ENCODE measurements at places on chromosomes 2 and 18.

GRCh38 chr2:160077912-160078810 is 15.7 kb upstream of the PLA2R1 start:
- no peak for DNase-seq

- no peak for DNase-seq
Observed at GRCh38 chr18:29501952-29502351, 1325.0 kb upstream of the CDH2 start.

DNA sequence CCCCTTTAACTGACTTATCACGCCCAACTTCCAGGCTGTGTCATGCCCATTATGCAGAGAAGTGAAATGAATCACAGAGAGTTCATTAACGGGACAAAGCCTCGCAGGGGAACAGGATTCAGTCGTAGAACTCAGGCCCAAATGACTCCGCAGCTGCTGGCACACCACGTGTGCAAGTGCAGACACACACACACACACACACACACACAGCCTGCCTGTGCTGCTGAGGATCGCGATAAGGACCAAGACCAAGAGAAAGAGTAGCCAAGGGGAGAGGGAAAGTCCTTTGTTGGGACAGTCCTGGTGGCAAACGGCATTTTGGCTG is 90.0 kb upstream of the TAF1B start:
- DNase-seq = peak; percentile 64

GRCh38 chr2:232888099-232888836 is 18.2 kb downstream of the SNORC start:
- no peak for DNase-seq

DNA sequence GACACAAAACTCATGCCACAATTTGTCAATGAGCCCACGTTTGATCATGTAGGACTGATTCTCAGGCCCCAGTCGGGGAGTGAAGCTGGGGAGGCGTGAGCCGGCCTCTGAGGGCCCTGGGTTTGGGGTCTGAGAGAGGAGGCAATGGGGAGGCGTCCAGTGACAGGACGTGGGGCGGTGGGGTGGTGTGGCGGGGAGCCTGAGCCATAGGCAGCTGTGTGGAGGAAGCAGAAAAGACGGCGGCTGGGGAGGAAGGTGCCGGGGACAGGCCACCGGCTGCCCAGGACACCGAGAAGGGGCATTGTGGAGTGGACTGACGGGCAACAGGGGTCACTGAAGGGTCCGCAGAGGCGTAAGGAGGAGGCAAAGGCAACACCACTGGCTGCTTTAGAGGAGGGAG is 7.2 kb downstream of the CHPF start:
- DNase-seq = no peak

GRCh38 chr2:197759013-197759412 is 26.1 kb downstream of the BOLL start:
- no peak for DNase-seq

GRCh38 chr2:233990261-233990798 is 60.2 kb upstream of the SPP2 start:
- DNase-seq = no peak

DNA sequence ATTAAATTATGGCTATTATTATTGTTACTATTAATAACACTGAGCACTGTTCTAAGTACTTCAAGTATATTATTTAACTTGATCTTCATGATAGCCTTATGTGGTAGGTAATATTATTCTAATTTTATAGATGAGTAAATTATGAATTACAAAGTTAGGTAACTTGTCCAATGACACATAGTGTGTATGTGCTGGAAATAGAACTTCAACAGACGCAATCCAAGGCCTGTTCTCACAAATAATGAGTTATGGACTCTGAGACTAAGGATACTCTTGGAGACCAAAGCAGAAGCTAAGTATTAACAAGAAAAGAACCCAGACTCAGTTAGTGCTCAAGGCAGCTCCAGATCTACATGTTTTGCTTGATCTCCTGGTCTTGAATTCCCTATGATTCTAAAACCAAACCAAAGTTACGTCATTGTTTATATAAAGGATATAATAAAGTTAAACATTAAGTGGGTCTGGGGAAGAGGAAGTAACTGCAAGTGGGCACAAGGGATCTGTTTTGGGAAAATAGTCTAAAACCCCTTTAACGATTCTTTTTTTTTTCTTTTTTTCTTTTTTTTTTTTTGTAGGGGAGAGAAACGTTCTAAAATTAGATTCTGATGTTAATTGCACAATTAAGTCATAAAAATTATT is 211.3 kb downstream of the ERBB4 start:
- no peak for DNase-seq

- DNase-seq = no peak
Observed at GRCh38 chr18:66342577-66342976, 261.3 kb downstream of the CDH19 start.

GRCh38 chr2:74149247-74149525 is 1.5 kb upstream of the BOLA3 start:
- no peak for DNase-seq

DNA sequence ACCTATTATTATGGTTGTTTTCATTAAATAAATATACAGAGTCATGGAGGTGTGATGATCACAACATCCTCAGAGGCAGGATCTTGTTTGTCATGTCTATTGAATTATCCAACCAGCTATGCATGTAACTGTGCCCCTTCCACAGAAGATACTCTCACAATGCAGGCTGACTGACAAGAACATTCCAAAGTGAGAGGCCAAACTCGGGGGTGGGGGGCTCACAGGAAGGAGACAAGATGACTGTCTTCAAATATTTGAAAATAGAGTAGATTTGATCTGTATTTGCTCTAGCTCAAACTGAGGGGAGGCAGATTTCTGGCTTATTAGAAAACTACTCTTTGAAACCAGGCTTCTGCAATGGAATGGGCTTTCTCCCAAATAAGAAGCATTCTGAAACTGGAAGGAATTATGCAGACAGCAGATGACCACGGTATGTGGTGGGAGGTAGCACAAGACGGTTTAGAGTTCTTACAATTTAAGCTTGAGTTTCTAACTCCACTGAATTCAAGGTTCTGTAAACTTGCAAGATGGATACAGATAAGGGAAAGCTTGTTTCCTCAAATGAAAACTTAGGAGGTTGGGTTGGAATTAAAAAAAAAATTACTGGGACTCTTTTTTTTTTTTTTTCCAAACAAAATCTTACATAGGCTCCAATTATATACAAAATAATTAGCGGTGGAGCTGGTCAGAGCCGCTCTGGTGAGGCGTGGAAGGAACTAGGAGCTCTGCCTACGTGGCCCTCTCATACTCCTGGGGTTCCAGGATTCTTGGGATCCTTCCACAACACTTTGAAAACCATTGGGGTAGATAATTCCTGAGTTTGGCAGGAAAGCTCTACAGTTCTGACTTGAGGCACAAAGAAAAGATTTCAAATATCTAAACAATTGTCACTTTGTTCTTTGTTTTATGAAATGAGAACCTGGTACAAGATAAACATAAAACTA is 79.3 kb downstream of the PLA2R1 start:
- DNase-seq = peak; percentile 51

- peak; percentile 27 for DNase-seq
Observed at GRCh38 chr2:39228413-39229209, 15.2 kb downstream of the CDKL4 start.

GRCh38 chr2:207876842-207877535 is 107.3 kb upstream of the FZD5 start:
- DNase-seq = no peak

DNA sequence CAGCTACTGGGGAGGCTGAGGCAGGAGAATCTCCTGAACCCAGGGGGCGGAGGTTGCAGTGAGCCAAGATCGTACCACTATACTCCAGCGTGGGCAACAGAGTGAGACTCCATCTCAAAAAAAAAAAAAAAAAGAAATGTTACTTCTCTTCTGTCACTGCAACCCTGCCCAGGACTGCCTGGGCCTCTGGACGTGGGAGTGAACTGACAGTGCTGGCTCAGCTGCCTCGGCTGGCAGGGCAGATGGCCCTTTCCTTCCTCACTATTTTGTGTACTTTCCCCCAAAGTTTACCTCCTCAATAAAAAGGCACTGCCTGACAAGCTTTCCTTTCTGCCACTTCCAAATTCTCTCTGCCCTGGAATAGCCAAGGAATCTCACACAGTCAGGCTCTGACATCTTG is 12.5 kb upstream of the GPR155 start:
- DNase-seq = no peak

DNA sequence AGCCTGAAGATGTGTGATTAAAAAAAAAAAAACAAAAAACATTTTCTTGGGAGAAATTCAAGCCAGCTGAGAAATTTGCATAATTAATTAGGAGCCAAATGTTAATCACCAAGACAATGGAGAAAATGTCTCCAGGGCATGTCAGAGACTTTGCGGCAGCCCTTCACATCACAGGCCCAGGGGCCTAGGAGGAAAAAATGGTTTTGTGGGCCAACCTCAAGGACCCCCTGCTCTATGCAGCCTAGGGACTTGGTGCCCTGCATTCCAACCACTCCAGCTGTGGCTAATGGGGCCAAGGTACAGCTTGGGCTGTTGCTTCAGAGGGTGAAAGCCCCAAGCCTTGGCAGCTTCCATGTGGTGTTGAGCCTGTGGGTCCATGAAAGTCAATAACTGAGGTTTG is 241.9 kb upstream of the THUMPD2 start:
- no peak for DNase-seq

- DNase-seq = peak; percentile 5
Observed at GRCh38 chr2:140584471-140584870, 1546.3 kb downstream of the LRP1B start.

- no peak for DNase-seq
Observed at GRCh38 chr2:138670734-138671133, 109.5 kb downstream of the NXPH2 start.

GRCh38 chr2:20012282-20013125 is at the start of gene MATN3:
MATN3 (minus strand) TSS chr2:20012668; CDS start chr2:20012631, 37 bp downstream.
- peak; percentile 35 for DNase-seq

DNA sequence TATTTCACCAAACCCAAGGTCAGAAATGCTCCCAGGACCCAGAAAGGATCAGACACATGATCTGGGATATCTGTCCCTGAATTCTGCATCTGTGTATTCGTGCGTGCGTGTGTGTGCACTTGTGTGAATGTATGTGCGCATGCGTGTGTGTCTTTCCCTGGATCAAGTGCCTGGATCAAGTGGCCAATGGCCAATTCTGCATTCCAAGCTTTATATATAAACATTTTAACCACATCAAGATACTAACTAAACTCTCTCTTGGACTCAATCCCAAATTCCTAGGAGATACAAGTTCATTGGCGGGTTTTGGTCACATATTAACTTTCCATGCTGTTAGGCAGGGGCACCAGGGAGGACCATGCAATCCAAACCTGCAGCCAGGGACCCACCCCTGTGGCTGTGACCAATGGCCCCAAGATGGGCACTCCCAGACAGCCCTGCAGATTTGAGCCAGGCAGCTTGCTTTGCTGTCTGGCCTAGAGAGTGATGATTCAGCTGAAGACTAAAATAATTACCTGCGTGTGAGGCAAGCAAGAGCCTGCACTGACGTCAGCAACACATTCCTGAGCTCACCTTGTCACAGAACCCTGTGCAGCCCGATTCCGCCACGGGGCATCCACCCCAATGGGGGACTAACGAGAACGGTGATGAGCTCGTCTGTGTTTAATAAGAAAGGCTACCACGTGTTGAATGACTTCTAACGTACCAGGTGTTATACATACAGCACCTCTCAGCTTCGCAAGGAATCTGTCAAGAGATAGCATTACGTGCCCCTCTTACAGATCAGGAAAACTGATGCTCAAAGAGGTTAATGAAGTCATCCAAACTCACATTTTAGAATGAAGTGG is 45.3 kb upstream of the ROCK2 start:
- peak; percentile 92 for DNase-seq

- no peak for DNase-seq
Observed at GRCh38 chr2:237227592-237228280, 142.0 kb downstream of the COPS8 start.

DNA sequence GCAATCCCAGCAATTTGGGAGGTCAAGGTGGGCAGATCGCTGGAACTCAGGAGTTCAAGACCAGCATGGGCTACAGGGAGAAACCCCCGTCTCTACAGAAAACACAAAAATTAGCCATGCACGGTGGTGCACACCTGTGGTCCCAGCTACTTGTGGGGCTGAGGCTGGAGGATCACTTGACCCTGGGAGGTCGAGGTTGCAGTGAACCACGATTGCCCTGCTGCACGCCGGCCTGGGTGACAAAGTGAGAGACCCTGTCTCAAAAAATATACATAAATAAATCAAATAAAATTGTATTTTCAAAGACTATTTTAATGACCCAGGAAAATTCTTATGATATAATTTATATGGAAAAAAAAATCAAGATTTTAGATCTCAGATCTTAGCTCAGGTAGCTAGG is 191.5 kb downstream of the ZFP36L2 start:
- no peak for DNase-seq

- no peak for DNase-seq
Observed at GRCh38 chr2:95023222-95023597, 2.3 kb upstream of the MAL start.

GRCh38 chr2:157572725-157573124 is 55.9 kb downstream of the ACVR1C start:
- no peak for DNase-seq

GRCh38 chr2:127048618-127048935 is 58.4 kb downstream of the BIN1 start:
- DNase-seq = no peak

DNA sequence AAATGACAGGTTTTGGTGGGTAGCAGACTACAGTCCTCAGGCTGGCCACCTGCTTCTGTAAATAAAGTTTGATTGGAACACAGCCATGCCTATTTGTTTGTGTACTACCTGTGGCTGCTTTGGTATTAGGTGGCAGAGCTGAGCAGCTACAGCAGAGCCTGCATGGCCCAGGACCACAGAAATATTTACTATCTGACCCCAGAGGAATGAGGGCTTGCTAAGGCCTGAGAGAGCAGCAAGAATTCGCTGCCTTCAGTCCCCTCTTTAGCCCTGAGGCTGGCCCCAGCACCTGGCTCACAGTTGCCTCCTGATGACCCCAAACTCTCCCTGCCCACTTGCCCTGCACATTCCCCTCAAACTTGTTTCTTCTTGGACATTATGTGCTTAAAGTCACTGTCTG is 32.5 kb downstream of the POLR1A start:
- no peak for DNase-seq

GRCh38 chr18:54975598-54975997 is 16.3 kb upstream of the CCDC68 start:
- DNase-seq = no peak

- no peak for DNase-seq
Observed at GRCh38 chr18:2686349-2686968, 30.9 kb downstream of the SMCHD1 start.

Data from umbilical cord (tissue), 2 donors.